ENCODE measurements at places on chromosomes 1 and 21.

GRCh38 chr1:209620487-209620884 is 31.7 kb downstream of the LAMB3 start:
- no peak for DNase-seq

DNA sequence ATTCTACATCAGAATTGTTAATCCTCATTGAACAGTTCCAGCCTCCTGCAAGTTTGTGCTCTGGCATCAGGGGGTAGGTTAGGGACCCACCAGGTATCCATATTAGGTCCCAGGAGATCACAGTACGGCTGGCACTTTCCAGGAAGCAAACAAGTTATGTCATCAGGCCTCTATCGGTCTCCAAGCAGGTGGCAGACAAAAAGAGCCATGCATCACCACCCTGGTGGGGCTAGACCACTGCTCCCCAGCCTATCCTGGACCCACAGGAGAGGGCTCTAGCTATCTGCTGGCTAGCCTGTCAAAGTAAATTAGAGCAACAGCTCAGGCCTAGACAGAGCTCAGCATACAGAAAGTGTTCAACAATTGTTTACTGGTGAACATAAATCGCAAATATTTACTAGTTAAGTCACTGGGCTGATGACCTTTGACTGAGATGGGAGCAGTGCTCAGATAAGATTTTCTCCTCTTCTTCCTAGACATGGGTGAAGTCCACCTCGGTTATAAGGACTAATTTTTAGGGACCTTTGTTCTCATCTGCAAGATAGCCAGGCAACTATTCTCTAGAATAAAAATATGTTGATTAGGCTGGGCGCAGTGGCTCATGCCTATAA is 6.4 kb downstream of the NUAK2 start:
- no peak for DNase-seq

DNA sequence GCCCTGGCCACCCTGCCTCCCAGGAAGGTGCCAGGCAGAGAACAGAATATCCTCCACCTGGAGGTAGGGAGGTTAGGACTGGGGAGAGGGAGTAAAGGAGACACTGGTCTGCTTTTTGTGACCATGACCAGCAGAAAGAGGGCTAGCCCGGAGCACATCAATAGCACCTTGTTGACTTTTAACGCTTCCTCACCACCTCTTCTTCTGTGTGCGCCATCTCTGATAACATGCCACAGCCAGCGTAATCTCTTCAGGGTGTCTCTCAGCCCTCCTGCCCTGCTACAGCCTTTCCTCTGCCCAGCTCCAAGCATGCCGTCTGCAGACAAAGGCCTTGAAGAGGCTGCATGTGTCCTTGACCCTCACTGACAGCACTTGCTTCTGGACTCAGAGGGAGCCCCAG is 50.9 kb upstream of the GJA5 start:
- no peak for DNase-seq

GRCh38 chr1:6260961-6261614 is at the start of gene GPR153:
Gene GPR153, minus strand, starts transcription at chr1:6261098. Its CDS starts 6,193 bp downstream, at chr1:6254905.
- peak; percentile 57 for DNase-seq

GRCh38 chr1:178337091-178337706 is 159.6 kb downstream of the CLEC20A start:
- DNase-seq: no peak

DNA sequence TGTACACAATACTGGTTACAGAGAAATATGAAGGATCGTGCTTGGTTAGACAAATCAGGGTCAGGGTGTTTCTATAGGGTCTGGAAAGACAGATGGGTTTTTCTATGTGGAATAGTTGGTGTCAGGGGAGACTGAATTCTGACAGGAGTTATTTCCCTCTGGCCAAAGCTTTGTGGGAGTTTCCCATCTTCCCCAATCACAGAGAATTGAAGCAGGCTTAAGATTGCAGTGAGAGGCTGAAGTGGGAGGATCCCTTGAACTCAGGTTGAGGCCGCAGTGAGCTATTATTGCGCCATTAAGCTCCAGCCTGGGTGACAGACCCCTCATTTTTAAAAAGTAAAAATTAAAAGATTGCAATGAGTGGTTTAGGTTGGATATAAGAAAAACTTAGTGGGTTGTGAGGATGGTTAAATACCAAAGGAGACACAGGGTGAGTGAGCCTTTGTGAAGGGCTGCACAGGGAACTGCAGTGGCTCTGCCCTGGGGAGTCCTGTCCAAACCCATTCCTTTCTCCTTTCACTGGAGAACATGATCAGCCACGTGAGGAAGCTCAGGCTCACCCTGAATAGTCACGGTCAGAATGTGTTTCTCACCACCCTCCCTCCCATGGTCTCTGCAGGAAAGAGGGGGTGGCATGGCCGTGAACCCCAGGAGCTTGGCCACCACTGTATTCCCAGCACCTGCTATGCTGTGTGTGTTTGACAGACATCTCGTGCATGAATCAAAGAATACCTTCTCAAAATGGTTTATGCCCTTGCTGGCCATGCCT is 101.2 kb downstream of the INTS7 start:
- DNase-seq: no peak

DNA sequence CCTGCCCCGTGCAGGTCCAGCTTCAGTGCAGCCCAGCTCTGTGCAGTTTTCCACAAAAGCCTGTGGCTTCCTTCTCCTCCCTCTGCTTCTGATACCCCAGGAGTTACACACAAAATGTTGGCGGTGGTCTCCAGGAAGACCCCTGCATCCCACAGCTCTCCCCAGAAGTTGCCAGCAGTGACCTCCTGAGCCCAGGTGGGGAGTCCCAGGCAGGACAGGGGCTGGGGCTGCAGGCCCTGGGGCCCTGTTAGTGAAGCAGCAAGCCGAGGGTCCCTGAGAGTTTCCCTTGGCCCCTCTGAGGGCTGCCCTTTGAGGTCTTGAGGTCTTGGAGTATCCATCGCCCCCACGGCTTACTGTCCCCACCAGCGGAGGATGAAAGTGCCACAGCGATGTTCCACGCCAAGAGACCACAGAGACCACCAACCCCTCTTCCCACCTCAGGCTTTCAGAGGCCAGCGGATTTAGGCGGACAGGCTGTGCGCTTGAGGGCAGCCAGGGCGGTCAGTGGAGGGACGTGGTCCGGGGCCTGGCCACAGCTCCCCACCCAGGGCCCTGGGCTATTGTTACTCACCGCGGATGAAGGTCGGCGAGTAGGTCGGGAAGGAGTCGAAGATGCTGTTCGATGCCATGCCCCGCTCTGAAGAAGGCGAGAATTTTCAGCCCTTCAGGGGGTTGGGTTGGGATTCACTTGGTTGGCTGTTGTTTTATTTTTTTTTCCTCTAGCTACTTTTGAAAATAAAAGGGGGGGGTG is 34.0 kb upstream of the RUNX3 start:
- no peak for DNase-seq

GRCh38 chr1:222285526-222285925 is 262.4 kb downstream of the HHIPL2 start:
- no peak for DNase-seq

GRCh38 chr1:229664133-229664689 is 38.2 kb downstream of the URB2 start:
- peak; percentile 45 for DNase-seq

- no peak for DNase-seq
Observed at GRCh38 chr1:203152158-203153034, 23.2 kb downstream of the MYBPH start.

DNA sequence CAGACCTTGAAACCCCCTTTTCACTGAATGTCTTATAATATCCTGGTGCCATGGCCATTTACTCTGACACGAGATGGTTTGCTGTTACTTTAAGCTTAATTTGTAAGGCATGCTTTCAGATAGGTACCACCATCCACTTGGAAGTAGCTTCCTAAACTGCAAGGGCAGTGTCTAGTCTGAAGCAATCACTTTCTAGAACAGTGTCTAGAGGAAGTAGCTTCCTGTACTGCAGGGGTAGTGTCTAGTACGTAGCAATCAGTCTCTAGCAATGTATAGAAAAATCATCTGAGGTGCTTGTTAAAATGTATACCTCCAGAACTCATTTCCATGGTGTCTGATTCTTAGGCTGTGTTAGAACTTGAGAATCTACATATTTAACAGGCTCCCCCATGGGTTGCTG is 42.5 kb downstream of the ZBTB40 start:
- no peak for DNase-seq

DNA sequence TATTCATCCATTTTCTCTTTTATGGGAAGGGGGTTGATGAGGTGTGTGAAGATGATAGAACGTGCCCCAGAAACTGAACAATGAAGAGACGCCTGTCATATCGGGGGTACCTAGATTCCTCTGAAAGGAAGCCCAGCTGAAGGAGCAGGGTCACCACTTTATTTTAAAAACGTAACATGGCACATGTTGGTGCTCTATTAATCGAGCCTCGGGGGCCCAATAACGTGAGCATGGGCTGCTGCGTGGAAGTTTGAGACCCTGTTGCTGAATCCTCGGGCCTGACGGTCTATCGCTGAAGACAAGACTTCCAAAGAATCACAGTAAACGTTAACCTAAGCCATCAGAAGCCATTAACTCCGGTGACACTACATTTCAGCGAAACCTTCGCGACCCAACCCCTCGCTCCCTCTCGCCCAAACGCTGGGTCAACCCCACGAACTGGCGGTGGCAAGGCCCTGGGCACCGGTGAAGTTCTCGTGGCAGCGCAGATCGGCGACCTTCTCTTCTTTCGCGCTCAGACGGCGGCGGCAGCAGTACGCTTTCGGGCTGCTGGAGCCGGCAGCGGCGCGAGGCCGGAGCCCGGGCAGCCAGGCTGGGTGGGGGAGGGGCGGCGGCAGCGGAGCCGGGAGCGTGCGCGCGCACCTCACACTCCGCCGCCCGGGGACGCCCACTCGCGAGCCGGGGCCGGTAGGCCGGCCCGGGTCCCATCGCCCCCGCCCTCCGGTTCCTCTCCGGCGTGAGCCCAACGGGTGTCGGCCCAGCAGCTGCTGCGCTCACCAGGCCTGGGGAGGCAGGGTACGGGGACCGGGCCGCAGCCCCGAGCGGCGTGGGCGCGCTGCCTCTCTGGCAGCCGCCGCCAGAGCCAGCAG is 838 bp upstream of the MAN1A2 start:
- DNase-seq: peak; percentile 91

- no peak for DNase-seq
Observed at GRCh38 chr21:46388896-46389295, 64.9 kb downstream of the PCNT start.

DNA sequence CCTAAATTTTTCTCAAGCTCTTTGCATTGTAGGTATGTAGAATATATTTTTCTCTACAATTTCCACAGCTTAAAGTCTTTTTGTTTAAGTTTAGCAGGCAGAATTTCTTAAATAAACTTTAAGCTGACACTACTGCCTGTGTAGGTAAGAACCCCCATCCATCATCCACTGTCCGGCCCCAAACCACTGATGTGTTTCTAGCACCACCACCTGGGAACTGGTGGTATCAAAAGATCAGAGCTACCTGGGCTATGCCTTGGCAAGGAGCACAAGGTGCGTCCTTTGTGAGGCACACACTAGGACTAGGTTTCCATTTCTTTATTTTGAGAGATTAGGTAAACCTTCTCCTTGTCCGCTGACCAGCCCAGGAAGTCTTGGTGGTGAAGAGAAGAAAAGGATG is 10.5 kb upstream of the LELP1 start:
- DNase-seq: no peak

- DNase-seq: no peak
Observed at GRCh38 chr1:204150702-204151551, 917 bp downstream of the ETNK2 start.

DNA sequence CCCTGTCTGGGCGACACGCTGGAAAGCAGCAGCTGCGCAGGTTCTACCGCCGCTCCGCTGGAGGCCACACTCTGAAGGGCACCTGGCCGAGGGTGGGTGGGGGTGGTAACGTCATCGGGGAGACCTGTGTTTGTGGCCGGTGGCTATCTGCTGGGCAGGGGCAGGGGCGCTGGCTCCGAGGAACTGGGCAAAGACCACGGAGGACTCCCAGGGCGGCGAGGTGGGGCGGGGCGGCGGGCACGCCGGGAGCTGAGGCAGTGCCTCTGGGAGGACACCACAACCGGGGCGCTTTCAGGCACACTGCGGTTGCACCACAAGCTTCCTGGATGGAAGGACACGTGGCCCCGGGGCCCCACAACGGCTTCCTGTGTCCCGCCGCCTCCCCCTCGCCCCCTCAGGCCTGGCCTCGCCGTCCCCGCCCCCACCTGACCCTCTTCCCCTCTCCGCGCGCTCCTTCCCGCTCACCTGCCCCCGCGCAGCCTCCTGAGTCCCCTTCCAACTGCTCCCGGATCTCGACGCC is 3.3 kb upstream of the DENND2D start:
- DNase-seq: peak; percentile 93

DNA sequence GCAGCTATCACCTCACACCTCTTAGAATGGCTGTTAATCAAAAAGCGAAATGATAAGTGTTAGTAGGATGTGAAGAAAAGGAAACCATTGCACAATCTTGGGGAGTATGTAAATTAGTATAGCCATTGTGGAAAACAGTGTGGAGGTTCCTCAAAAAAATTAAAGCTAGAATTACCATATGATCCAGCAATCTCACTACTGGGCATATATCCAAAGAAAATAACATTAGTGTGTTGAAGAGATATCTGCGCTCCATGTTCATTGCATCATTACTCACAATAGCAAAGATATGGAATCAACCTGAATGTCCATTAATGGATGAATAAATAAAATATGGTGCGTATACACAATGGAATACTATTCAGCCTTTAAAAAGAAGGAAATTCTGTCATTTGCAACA is 68.9 kb downstream of the SNRPE start:
- no peak for DNase-seq

DNA sequence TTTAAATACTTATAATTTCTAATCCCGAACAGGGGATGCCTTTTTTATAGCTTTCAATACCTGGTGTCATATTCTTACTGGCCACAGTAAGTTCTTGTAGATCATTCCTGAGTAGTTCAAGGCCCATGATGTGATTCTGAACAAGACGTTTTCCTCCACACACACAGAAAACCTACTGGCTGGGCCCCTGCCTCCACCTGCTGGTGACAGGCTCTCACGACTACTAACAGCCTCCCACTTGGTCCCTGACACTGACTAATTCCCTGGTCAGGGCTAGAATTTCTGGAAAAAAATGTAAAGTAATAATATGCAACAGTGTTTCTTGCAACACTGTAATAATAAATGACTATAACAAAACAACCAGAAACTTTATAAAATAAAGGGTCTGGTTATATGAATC is 50.4 kb upstream of the RIPK4 start:
- DNase-seq: no peak

- DNase-seq: peak; percentile 89
Observed at GRCh38 chr1:46246548-46247435, 771 bp upstream of the RAD54L start.

- no peak for DNase-seq
Observed at GRCh38 chr1:219442611-219443061, 170.3 kb downstream of the ZC3H11B start.

DNA sequence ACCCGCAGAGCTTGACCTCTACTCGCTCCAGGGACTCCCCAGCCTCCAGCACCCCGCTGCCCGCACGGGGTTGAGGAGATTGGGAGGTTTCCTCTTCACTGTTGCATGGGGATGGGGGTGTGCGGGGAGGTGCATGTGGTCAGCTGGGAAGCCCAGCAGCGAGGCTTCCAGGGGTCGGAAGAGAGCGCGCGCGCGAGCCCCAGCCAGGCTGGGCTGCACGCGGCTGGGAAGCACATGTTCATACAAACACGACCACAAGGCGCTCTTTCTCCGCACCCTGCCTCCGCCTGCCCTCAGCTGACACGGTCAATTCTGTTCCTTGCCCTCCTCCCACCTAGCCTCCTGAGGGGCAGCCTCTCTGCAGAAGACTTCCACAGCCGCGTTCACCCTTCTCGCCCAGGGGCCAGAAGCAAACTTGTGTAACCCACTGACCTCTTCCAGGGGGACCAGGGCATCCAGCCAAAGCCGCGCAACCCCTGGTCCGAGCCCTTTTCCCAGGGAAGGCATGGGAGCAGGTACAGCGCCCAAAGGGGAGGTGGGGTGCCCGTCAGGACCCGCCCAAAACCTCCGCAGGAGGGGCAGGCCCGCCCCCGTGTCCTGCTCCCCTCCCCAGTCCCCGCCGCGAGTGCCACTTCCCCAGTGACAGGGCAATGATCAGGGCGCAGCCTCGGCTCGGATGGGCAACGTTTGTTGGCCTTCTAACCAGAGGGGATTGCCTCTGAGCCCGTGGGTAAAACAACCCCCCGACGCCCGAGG is 1.3 kb downstream of the COL24A1 start:
- DNase-seq: peak; percentile 9

Measured in GM06990 (cell line).